ENCODE measurements at places on chromosomes 16 and 17.

- no peak for DNase-seq
Measured at GRCh38 chr17:10041287-10041612, 136.2 kb upstream of the RCVRN start.

- no peak for DNase-seq
Measured at GRCh38 chr16:64013856-64014255, 1108.0 kb downstream of the CDH11 start.

GRCh38 chr17:35082073-35082657, 18.7 kb upstream of the RFFL start:
- DNase-seq = peak; percentile 61

GRCh38 chr17:68843522-68843921, 111.7 kb downstream of the ABCA8 start:
- no peak for DNase-seq

DNA sequence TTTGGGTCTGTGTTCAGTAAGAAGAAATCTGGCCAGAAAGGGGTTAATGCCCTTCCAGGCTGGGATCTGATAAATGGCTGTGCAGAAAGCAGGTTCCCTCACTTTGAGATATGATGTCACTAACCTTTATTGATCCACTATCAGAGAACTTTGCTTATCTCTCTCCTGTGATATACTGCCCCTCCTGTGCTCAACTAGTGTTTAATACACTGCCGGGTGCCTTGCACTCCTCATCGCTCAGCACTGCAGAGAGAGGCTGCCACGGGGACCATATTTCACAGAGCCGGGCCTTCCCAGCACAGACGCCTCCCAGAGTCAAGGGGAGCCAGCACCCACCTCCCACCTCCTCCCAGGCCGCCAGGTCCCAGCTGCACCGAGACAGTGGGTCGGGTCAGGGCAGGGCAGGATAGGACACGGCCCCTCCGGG, 20.2 kb downstream of the ZFHX3 start:
- DNase-seq = no peak

DNA sequence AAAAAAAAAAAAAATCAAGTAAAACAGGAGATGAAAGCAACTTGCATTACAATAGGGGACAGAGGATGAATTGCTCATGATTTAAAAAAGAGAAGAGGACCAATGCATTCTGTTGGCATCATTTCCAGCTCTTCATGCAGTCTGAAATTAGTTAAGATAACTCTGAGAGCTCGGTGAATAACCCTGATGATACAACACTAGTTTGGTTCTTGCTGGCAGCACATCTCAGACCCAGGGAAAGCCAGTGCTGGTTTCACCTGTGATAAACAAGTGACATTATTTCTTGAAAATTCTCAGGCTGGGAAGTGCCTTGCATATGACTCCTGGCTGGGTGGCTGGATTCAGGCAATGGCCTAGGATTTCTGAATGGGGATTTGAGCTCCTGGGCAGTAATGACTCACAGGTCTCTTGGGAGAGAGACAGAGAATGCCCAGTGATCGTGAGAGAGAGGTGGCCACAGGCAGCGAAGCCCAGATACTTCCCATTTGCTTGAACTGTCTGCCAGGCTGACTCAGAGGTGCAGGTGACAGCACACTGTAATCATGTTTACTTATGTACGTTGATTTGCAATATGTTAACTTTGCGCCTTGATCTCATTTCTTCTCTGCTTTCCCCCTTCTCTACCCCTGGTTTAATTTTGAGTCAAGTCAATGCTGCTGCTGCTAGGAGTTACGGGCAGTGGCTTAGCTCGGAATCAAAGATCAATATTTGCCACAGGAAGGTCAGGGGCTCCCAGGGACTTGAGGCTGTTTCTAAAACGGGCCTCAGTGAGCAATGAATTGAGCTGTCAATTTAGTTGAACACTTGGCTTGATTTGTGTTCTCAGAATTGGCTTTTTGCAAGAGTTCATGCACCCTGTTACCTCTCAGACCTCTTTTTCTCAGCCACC, 27.1 kb downstream of the ARSG start:
- DNase-seq = peak; percentile 88

- no peak for DNase-seq
Measured at GRCh38 chr17:12136243-12136642, 115.6 kb downstream of the MAP2K4 start.

GRCh38 chr16:1712791-1713261, 6.8 kb downstream of the MAPK8IP3 start:
- DNase-seq = no peak

GRCh38 chr17:49180303-49180702, 30.1 kb downstream of the GNGT2 start:
- peak; percentile 54 for DNase-seq

DNA sequence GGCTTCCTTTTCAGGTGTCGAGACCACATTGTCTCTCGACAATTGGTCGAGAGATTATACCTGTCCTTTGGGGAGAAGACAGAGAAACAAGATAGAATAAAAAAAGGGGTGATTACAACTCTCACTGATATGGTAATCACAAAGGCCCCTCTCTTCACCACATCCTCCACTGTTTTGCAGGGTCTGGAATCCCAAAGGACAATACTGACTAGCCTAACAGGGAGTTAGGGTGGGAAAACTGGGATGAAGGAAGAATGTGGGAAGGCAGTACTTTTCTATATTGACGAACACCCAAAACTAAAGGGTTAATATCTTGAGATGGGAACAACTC, 6.1 kb downstream of the ABCA5 start:
- no peak for DNase-seq

GRCh38 chr16:65116216-65116615, 5.6 kb downstream of the CDH11 start:
- DNase-seq = no peak

Data from H4 (cell line).